Bronchial epithelial cell (primary cell): ENCODE measurements at places on chromosomes 3 and 15. TPM values are rescaled to one million over a fixed set of nuclear protein-coding genes. Genes with fewer than 3 reads are reported as not detected.
A peak's percentile ranks its signal among the peaks of the same experiment; 100 is the strongest.

Gene EEFSEC
- total RNA-seq: 3.7 and 4.2 TPM in 2 replicates

Gene SLC15A2
- total RNA-seq: 2.6 and 2.8 TPM in 2 replicates

Gene LRRC31
- total RNA-seq: not detected in 2 replicates

Gene WHAMM
- 3.2 and 4.0 TPM in 2 replicates for total RNA-seq

Gene BFSP2
- total RNA-seq: not detected in 2 replicates

GRCh38 chr3:176933704-176934103 lies 263.6 kb downstream of the TBL1XR1 start:
- DNase-seq: no peak

GRCh38 chr3:67018789-67019526 lies 20.9 kb downstream of the KBTBD8 start:
- DNase-seq: peak; percentile 2

DNA sequence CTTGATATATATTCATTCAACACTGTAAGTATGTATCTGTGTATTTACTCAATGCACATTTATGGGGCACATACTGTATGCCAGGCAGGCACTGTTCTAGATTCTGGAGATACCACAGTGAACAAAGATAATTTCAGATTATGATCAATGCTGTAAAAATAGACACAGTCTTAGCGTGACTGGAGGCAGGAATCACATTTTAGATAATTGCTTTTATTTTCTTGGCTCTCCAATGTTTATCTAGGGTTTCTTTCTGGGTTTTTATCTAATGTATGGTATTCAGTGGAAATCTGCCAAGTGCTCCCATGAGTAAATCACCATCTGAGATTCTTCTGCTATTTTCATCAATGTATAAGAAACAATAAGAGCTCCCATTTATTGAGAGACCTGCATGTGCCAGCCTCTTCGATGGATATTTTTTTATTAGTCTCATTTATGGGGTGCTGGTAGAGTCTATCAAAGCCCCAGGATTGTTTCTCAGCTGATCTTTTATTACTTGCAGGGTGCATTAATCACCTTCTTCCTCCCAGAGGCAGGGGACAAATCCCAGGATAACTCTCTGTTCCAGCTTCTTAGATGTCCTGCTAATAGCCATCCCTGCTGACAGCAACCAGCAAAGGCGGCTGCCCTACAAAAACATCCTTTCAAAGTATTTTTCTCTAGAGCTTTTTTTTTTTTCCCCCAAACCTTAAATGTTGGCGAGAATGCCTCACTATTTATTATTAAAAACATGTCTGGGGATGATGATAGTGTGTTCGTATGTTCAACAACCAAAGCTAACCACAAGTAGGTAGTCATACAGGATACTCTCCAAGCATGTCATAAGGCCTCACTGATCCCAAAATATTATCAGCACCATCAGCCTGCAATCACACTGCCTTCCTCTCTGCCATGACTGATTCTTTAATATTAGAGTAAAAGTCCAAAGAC lies 331.0 kb upstream of the RASGRP1 start:
- peak; percentile 30 for DNase-seq

- no peak for DNase-seq
These were observed 20.3 kb downstream of the RAB5A start for GRCh38 chr3:19967208-19967607.

DNA sequence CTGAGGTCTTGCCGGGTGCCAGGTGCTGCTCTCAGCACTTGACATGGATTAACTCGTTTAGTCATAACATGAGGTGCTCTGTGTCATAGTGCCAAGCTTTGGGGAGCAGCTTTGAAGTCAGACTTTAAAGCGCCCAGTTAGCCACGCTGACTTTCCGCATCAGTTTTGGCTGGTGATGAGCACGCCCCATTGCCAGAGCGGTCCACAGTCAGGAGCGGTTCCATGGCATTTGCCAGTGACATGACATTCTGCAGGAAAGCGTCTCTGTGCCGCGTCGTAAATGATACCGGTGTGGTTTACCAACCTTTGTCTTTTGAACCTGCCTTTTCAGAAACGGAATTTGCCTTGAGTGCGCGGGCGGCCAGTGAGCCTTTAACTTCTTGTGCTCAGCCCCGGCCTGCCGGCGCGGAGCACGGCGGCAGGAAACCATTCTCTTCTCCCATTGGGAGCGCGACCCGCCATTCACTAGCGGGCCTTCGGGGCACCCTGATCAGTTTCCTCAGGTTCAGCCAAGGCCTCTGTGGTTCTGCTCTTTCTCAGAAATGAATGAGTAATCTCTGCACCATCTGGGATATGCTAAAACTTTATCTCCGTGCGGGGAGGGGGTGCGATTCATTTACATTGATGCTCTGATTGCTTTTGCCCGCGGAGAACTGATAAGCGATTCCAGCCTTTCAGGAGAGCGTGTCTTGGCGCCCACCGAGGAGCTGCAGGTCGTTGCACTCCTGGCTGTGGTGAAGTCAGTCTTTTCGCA lies 1.7 kb upstream of the SLC2A2 start:
- peak; percentile 78 for DNase-seq

DNA sequence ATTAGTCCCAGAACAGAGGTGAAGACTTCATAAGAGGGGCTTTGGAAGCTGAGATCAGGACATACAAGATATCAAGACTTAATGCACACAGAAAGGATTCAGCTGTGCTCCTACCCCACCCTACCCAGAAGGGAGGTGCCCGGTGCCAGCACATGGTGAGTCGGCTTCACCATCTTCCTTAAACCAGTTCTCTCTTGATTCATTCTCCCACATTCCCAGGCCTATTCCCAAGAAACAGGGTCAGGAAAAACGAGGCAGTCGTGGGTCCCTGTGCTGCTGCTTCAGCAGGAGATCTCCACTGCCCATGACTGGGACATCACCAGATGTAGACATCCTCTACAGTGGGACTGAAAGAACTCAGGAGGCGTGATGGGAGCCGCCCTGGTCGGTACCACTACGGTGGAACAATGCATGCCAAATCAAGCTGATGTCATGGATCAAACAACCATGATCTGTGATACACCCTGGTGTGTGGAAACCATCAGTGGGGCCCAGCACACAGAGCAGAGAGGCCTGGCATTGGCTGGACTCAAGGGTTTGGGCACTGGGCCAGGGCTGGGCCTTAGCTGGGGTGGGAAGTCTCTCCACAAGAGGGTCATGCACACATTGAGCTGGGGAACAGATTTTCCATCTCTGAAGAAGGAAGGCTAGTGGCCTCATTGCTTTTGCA lies 41.9 kb downstream of the CCDC12 start:
- DNase-seq: peak; percentile 91

GRCh38 chr3:114380233-114380651 lies 86.4 kb downstream of the TIGIT start:
- DNase-seq: no peak

GRCh38 chr3:194900854-194901522 lies 215.3 kb downstream of the FAM43A start:
- peak; percentile 53 for DNase-seq

DNA sequence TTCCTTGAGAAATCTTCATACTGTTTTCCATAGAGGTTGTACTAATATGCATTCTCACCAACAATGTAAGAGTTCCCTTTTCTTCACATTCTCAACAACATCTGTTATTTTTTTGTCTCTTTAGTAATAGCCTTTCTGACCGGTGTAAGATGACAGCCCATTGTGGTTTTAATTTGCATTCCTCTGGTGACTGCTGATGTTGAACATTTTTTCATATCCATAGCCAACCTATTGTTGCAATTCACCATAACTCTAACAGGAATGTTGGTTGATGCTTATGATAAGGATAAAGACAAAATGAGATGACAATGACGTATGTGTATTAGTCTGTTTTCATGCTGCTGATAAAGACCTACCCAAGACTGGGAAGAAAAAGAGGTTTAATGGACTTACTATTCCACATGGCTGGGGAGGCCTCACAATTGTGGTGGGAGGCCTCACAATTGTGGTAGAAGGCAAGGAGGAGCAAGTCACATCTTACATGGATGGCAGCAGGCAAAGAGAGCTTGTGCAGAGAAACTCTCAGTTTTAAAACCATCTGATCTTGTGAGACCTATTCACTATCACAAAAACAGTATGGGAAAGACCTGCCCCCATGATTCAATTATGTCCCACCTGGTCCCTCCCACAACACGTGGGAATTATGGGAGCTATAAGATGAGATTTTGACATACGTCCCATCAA lies 37.6 kb upstream of the RHCG start:
- DNase-seq: no peak

DNA sequence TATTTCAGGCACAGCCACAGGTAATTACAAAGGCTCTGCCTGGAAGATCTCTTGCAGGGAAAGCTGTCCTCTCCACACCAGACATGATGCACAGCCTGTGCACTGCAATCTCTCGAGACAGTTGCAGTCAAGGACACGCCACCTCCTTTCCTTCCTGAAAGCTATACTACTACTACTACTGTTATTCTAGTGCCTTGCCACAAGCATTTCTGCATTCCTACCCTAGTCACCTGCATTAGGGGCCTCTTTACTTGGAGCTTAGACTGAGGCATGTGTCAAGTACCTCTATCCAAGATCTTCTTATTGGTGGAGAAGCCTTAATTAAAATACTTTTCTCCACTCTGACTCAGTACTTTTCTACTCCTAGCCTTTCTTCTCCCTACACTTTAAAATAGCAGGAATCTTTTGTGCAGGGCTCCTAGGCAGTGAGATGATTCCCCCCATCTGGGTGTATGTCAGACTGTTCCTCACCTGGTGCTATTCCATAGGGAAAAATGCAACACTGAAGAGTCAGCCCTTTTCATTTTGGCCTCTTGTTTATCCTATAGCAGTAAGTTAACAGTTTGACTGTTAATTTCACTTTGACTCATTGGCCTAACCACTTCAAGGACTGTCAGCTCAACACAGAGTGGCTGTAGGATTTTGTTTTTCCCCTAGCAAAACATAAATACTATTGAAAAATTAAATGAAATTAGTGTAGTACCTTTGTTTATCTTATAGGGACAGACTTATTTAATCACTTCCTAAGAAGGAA lies 78.9 kb downstream of the ESYT3 start:
- DNase-seq: no peak

DNA sequence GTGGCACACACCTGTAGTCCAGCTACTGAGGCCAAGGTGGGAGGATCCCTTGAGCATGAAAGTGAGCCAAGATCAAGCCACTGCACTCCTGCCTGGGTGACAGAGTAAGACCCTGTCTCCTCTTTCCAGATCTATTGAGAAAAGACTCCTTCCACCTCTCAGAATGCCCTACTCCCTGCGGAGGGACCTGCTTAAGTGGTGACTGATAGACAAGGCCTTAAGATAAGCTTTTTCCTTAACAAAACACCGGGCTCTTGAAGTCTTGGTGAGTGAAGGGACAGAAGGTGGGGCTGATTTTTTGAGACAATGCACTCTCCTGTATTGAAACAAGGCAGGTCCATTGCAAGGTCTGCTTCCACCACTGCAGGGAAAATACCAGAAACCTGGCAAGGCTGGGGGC lies 338.4 kb upstream of the FRG2C start:
- DNase-seq: no peak

DNA sequence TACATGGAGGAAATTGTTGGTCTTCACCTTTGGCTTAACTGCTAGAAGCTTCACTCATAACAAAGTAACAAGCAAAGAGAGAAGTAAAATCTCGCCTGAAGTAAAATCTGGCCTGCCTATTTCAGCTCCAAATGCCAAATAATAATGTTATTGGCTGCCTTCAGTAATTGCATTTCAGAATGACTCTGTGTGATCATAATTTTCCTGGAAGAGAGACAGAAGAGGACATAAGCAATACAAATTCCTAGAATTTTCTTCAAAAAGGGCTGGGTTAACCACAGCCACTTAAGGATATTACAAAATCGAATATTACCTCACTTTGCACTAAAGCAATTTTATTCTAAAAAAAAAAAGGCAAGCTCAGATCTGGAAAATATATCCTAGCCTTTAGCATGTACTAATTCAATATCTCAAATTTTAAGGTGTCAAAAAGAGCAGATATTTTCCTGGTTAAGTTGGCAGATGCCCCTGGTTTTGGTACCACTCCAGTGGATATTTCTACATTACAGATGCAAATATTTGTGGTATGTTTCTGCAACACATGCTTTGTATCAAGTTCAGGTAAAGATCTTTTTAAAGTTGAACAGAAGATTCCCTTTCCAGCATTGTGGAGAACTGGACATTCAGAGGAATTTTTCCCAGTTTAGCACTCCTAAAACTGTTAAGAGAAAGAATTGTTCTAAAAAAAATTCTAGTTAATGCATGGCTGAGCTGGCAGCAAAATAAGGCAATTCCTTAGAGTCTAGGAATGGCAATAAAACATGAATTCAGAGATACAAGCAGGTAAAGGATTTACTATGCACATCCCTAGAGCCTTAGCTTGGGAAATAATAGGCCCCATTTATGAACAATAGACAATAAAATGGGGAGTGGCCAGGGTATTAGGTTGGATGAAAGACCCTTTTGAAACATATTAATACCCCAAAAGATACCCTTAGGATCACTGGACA lies 116.7 kb downstream of the STAC start:
- peak; percentile 21 for DNase-seq

DNA sequence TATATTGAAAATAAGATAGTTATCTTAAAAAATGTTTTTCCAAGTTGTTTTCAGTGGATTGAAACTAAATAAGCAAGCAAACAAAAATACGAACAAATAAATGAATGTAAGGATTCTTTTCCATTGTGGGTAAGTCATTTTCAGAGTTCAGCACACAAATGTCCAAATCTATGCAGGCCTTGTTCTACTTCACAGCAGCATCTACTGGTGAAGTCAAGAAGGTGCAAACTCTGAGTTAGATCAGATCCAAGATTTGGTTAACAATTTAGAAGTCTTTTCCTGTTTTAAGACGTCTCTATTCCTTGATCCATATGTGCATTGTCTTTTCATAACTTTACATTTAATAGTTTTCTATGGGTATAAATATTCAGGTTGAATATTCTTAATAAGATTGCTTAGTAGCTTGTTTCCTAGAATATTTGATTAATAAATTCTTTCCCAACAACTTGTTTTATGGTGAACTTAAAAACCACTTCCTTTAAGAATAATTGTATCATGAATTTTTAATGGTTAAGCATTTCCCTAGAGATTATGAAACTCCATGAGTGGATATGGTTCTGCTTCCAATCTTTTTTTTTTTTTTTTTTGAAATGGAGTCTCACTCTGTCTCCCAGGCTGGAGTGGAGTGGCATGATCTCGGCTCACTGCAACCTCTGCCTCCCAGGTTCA lies 10.5 kb downstream of the PTX3 start:
- peak; percentile 32 for DNase-seq

GRCh38 chr15:83102346-83102745 lies 5.1 kb upstream of the TM6SF1 start:
- DNase-seq: no peak

GRCh38 chr3:48299746-48300712 lies 33.4 kb downstream of the SPINK8 start:
- DNase-seq: no peak

DNA sequence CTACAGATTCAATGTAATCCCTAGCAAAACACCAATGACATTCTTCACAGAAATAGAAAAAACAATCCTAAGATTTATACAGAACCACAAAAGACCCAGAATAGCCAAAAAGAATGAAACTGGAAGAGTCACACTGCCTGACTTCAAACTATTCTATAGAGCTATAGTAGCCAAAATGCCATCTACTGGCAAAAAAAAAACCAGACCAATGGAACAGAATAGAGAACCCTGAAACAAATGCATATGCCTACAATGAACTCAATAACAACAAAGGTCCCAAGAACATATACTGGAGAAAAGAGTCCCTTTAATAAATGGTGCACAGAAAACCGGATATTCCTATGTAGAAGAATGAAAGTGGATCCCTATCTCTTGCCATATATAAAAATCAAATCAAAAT lies 19.8 kb downstream of the PDCD10 start:
- no peak for DNase-seq
